Hepatocyte (in vitro differentiated cells): ENCODE measurements at places on chromosomes 3 and 15. TPM values are rescaled to one million over a fixed set of nuclear protein-coding genes. Genes with fewer than 3 reads are reported as not detected.

DNA sequence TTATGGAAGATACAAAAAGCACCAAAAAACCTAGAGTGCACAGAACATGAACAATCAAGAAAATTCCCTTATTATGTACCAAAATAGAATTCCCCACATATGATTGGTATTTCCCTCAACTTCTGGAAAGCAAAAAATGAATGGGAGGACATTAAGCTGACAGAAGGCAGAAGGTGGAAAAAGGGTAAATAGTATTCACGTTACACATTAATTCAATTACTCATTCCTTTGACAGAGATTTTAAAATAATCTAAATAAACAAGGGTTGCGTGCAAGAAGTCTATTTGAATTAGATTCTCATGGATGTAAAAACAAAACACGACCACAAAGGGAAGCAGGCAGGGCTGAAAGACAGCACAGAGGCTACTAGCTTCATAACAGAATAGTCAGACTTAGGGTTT lies 260.5 kb upstream of the ZPLD1 start:
- no peak for DNase-seq

GRCh38 chr3:150742141-150742523 lies 20.8 kb downstream of the SIAH2 start:
- no peak for DNase-seq

DNA sequence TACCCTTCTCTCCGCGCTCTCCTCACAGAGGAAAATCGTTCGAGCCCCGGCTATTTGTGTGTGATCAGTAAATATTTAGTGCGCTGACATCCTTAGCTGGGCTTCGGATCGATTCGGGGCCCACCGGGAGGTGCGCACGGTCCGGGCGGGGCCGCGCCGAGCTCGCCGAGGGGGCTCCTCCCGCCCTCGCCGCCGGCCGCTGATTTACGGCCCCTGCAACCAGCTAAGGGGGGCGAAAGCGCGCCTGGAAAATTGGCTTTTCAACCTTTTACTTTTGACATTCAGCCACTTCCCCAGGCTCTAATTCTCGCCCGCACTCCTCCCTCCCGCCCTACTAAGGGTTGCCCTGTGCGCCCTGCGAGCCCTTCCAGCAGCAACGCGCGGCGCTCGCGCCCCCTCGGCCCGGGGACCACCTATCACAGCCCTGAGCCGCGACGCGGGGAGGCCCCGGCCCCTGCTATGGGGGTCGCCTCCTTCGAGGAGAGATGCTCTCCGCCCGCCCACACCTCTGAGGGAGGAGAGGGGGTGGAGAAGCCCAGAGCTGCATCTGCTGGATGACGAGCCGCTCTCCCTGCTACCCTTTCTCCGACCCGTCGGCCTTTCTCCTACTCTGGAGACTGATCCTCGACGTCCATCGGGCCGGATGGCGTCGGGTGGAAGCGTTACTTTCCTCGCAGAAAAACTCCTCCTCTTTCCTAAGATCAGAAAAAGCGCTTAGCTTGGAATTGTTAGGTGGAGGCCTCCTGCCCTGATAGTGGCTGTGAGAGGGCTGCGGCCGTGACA lies 7.8 kb upstream of the NR2F2 start:
- peak; percentile 26 for DNase-seq

- DNase-seq: peak; percentile 25
These were observed 69.8 kb downstream of the TIGIT start for GRCh38 chr3:114363554-114364202.

GRCh38 chr15:87477737-87478686 lies 778.5 kb downstream of the NTRK3 start:
- DNase-seq: peak; percentile 90

DNA sequence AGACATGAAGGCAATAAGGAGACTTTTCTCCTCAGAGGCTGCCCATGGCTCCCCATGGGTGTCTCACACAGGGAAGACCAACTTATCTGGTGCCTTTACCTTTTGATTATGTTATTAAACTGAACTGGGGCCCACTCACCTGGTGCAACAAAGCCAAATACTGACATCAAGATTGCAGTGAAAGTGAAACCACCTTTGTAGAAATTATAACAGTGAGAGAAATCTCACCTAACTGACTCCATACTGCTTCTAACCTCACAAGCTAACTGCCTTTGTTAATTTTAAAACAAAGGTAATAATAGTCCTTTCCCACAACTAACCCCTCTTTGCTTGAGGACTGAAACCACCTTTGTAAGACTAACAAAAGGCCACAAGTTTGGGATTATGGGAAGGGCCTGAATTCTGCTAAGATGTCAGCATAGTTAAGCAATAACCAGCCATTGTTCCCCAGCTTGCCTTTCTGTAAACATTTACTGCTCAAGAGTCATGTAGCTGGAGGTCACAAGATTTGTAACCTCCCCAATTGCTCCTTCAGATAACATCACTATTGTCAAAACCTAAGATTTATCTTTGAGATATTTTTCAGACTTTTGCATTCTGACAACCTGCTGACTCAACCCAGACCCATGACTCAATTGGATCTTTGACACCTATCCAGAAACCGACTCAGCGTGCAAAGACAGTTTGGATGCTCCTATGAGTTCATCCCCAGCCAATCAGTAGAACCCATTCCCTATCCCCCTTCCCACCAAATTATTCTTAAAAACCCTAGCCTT lies 420.3 kb upstream of the CFAP20DC start:
- no peak for DNase-seq

- peak; percentile 20 for DNase-seq
These were observed 16.1 kb upstream of the CNTN3 start for GRCh38 chr3:74630602-74631001.

DNA sequence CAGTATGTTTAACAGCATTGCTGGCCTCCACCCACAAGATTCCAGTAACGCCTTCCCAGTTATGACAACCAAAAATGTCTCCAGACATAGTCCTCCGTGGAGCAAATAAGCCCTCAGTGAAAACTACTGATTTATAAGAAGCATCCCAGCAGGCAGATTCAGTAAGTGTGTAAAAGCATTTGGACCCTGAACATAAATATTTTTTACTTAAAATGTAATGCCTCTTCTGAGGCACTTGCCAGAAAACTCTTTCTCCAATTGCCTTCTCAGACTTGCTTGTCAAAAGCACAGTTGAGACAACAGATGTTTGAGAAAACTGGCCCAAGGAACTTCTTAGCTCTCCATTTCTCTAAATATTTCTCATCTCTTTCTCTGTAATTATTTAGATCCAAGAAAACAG lies 31.8 kb upstream of the DCLK3 start:
- DNase-seq: no peak

- peak; percentile 21 for DNase-seq
These were observed 20.9 kb downstream of the TP63 start for GRCh38 chr3:189652042-189652441.

DNA sequence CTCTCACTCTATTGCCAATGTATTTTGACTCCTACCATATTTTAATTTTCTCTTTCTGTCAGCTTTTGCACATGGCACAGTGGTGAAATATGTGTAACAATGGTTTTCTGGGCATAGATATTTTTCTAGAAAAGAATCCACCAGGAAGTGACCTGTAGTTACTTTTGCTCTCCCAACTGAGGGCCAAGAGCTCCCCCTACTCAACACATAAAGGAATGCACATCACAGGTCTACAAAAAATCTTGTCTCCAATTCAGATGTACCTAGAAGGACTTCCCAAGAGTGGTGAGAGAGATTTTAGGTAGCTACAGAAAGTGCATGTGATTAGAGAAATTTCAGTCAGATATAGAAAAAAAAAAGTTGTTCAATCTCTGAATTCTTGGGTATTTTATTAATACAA lies 15.6 kb downstream of the CPA3 start:
- peak; percentile 13 for DNase-seq

DNA sequence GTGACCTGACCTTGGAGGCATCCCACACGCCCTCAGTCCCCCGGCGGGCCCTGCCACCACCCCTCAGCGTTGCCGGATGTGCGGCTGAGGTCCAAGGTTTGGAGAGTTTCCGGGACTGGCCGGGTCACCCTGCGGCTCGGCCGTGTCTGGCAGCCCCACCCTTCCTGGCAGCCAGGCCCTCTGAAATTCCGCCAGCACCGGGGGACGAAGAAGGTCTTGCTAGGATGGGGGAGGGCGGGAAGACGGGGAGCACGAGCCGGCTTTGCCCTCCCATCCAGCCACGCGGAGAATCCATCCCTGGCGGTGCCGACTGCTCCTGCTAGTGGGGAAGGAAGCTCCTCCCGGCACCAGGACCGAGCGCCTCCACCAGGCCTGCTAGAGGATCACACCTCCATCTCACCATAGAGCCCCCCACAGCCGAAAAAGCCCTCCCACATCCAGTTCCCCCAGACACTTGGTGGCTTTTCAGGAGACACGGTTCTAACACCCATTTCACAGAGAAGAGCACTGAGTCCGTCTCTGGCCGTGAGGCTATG lies 81.5 kb downstream of the CPN2 start:
- peak; percentile 37 for DNase-seq

- DNase-seq: peak; percentile 7
These were observed 11.8 kb upstream of the ABHD10 start for GRCh38 chr3:111967068-111967467.

DNA sequence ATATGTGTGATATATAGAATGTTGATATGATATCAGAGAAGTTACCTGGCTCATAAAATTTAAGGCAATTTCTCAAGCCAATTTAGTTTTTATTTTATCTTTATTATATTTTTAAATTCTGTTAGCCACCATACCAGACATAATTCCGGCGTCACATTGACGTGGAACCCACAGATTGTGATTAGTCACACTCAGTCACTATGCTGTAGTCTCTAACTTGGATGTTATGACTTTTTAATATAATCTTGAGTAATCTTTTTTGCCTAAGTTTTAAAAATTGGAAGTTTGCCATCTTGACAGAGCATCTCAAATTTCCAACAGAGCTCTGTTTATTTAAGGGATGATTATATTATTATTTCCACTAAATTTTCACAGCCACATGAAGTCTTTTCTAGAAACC lies 9.7 kb upstream of the DCLK3 start:
- no peak for DNase-seq

DNA sequence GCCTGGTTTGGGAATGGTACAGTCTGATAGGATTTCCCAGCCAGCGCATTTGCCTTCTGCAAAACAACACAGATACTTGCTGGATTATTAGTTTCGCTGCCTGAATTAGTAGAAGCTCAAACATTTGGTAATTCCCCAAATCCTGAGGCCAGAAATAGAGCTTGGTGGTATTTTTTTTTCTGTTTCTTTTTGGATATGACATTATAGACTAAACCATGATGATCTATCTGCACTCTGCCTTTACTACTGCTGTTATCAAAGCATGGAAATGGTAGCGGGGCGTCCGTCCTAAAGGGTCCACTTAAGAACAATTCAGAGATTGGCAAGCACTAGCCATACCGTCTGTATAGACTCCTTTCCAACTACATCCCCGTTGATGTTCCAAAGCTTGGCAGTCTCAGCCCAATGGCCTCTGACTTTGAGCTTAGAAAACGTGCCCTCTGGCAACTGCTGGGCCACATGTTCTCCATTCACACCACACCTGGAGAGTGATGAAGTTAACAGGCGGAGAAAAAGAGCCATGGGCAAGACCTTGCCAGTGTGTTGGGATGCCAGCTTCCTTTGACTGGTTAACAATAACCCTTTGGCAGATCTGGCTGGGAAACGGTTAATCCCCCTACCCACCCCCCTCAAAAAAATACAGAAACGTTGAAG lies 241.0 kb upstream of the NR2F2 start:
- DNase-seq: no peak

DNA sequence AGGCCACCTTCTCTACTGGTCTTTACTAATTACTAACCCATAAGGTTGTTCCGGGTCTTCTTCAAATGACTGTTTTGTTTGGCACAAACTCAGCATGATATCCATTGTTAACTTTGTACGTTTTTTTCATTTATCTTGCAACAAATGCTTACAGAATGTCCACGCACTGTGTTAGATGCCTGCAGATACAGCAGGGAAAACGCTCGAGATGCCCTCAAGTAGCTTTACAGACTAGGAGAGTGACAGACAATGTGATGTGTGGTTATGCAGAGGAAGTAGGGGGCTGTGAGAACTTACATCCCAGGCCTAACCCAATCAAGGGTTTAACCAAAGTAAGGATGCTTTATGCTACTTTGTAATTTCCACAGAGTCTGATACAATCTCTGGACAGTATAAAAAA lies 949 bp upstream of the RFC4 start:
- DNase-seq: no peak

DNA sequence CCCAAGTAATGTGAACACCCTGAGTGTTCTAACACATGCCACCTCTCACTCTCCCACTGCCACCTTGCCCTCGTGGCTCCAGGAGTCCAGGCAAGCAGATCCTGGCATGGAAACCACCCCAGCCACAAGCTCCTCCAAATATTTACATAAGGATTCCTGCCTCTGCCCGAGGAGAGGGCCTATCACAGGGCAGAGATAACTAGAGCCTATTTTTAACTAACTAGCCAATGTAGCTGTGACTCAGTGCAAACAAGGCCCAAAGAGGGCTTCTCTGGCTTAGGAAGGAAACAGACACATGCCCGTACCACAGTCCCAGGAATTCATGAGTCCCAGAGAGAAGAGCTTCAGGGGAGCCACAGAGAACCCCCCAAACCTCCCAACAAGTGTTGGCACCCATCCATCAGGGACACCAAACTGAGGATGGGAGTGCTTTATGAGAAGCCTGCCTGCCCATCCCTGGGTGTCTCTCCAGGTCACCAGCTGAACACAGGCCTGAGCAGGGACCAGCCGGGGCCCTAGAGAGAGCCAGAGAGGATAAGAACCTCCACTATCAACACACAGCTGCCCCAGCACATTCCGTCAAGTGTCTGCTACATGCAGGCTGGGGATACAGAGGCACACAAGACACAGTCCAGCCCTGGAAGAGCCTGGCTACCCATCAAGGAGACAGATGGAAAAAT lies 9.2 kb downstream of the FYCO1 start:
- DNase-seq: peak; percentile 69

DNA sequence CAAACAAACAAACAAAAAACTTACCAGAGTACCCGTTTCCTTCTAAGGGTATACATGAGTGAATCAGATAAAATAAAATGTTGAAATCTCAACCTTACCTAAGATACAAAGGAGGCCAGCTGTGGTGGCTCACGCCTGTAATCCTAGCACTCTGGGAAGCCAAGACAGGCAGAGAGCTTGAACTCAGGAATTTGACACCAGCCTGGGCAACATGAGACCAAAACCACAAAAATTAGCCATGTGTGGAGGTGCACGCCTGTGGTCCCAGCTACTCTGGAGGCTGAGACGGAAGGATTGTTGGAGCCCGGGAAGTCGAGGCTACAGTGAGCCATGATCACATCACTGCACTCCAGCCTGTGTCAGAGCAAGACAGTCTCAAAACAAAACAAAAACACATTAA lies 11.0 kb upstream of the FAM219B start:
- no peak for DNase-seq

- DNase-seq: no peak
These were observed 31.0 kb downstream of the MITF start for GRCh38 chr3:69770219-69770618.

- no peak for DNase-seq
These were observed 5.8 kb downstream of the ZNF80 start for GRCh38 chr3:114231616-114232015.

Gene ALDH1A3
- total RNA-seq: 11.7 and 20.5 TPM in 2 replicates

Gene WDR5B
- total RNA-seq: 6.4 and 8.2 TPM in 2 replicates

Gene CCR5
- 0.07 TPM in 1 of 2 replicates, not detected in the other for total RNA-seq

Gene CLSTN2
- total RNA-seq: 19.7 and 27.0 TPM in 2 replicates

Gene TMEM207
- 2.1 and 2.9 TPM in 2 replicates for total RNA-seq

Gene GABRB3
- total RNA-seq: 1.8 and 3.4 TPM in 2 replicates

Gene LDHAL6B
- not detected in 2 replicates for total RNA-seq

Gene CLRN1
- total RNA-seq: not detected in 2 replicates
